Stimulated activated CD4-positive, alpha-beta T cell treated with anti-CD3 and anti-CD28 coated beads, Interleukin-2, amount 100 ng/mL, for 48 hours (primary cell): ENCODE measurements at places on chromosomes 2 and 18.

GRCh38 chr18:6598657-6599056 lies 130.9 kb upstream of the ARHGAP28 start:
- DNase-seq = no peak

DNA sequence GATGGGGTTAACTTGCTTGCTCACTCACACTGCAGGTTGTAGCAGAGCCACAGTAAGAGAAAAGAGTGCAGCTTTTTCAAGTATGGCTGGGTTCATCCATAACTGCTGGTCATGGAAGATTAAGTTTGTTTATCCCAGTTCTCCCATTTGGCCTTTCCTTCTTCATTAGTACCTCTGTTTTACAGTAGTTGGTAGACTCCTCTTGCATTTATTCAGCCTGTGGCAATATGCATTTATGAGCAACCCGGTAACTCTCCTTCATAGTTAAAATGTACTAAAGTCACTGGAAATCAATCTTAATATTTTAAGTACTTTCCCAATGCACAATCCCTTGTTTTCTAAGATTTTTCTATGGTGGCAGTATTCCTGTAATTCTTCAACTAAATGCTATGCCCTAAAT lies 14.0 kb downstream of the FTCDNL1 start:
- no peak for DNase-seq

GRCh38 chr2:24586955-24587354 lies 95.9 kb downstream of the NCOA1 start:
- DNase-seq = no peak

GRCh38 chr18:12462242-12462641 lies 54.5 kb downstream of the PRELID3A start:
- DNase-seq = no peak

DNA sequence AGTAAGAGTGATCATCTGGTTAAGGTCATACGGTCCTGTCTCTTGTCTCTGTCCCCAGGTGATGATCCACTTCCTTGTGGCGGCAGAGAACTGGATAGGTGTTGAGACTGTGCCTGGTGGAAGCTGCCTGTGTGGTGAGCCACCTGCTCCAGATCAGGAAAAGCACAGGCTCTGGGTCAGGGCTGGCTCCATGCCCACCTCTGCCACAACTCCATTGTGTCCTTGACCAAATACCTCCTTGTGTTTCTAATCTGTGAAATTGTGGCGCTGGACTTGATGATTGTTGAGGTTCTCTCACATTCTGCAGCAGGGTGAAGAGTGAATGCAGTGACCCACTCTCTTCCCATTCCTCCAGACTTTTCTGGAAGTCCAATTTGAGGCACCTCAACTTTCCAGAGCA lies 45.7 kb upstream of the EN1 start:
- no peak for DNase-seq

DNA sequence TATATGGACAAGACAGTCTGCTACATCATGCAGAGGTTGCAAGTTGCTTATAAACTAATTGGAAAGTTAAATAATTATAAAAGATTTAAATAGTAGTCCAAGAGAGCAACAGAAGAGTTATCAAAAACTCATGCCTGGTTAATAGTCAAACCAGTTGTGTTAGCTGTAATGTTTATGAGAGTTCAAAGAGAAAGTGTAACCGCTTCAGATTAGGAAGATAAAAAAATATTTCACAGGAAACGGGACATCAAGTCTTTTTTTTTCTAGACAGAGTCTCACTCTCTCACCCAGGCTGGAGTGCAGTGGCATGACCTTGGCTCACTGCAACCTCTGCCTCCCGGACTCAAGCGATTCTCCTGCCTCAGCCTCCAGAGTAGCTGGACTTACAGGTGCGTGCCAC lies 34.6 kb upstream of the RNF125 start:
- DNase-seq = no peak

- DNase-seq = no peak
These were observed 48.5 kb downstream of the CDK15 start for GRCh38 chr2:201854841-201855240.

DNA sequence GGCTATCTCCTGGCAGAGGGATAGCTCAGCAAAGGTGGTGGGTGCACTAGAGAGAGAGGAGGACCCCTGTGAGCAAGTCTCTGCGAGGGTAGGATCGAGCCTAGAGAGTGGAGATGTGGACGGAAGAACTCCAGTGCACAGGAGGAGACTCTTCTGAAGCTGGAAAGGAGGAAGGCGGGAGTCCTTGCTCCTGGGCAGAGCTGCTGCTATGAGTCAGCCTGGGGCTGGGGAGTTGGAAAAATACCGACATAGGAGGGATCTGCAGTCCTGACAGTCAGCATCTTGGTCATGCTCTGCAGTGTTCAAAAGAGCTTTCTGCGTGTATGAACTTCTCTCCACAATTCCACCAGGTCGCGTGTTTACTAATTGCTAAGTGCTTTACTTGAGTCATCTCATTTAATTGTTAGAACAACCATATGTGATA lies 233.8 kb downstream of the LDLRAD4 start:
- DNase-seq = no peak

- DNase-seq = no peak
These were observed 13.2 kb upstream of the SERPINB12 start for GRCh38 chr18:63528863-63529492.

- DNase-seq = no peak
These were observed 176.5 kb downstream of the RBM43 start for GRCh38 chr2:151085181-151085611.

DNA sequence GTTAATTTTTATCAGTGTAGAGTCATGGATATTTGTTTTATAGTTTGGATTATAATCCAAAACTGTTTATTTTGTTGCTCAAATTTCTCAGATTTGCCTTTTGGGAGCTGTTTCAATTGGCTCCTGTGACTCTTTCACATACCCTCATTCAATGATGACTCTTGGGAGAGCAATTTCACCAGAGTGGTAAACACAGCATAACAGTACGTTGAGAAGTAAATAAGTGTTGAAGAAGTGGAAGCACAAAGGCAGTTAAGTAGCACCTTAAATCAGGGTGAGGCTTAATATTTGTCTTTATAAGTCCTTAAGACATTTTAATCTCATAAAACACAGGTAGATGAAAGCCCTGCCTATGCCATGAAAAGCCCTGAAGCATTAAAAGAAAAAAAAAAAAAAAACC lies 17.1 kb upstream of the SLC39A10 start:
- DNase-seq = no peak

DNA sequence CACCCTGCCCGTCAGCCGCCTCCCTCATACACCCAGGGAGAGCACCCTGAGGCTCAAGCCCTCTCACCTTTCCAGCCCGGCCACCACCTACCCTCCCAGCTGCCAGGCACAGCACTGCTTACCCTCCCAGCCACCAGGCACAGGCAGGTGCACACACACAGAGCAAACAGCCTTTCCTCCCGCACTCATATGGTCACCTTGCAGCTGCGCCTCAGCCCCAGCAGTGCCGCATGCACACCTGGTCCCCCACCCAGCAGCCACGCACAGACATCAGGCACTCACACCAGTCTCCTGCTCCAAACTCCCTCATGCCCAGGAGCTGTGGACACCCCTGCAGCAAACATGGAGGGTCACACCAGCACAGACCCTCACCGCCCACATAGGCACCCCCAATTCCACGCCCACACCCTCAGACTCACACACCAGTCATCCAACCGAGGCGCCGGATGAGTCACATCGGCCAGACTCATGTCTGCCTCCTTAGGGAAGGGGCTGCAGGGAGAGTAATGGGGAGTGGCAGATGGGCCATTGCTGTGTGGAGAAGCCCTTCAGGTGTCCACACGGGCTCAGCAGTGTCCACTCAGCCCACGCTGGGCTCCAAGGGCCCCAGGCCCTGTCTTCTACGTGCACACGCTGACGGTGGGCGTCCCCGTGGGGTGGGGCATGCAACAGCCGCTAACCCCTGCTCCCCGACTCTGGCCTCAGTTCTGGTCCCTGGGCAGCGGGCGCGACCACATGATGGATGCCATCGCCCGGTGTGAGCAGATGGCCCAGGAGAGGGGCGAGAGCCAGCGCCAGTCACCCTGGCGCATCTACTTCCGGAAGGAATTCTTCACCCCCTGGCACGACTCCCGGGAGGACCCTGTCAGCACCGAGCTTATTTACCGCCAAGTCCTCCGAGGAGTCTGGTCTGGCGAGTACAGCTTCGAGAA lies 22.3 kb upstream of the GPR17 start:
- no peak for DNase-seq

DNA sequence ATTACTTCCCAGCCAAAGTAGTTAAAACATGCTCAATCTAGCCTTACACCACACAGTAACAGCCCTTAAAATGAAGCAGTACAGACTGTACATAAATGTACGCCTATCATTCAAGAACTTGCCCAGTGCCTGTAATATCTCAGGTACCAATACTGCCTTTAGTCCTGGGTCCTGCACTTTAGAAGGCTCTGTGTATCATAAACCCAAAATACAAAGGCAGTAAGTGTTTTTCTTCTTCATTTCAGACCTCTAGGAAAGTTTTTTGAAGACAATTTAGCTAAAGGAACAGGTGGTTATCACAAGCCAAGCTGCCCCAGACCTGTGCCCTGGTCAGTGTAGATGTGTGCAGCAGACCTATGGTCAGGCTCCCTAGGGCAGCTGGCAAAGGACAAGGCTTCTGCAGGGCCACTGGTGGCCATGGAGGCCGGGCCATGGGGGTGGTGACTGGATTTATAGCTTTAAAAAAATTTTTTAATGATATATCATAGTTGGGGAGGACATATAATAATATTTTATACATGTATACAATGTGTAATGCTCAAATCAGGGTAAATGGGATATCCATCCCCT lies 18.8 kb downstream of the LPIN2 start:
- DNase-seq = no peak
